Thoracic aorta (tissue), 2 donors: ENCODE measurements at places on chromosomes 13 and 19. TPM values are rescaled to one million over a fixed set of nuclear protein-coding genes. Genes with fewer than 3 reads are reported as not detected.

DNA sequence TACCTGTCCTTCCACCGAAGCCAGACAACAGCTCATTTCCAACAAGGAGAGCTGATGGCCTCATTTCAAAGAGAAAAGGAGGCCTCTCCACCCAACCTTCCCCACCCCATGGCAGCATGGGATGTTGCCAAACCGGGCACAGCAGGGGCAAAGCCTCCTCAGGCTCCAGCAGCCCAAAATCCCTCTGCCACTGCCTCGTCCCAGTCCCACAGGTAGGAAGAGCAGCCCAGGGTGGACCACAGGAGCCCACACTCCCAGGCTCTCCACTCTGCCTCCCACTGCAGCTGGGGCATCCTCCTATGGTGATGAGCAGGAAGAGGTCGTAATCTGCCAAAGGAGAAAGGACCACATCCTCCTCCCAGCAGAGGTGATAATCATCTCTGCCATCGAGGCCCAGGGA lies 50.9 kb downstream of the PEPD start:
- no peak overlapping the region for H3K27ac ChIP-seq
- no peaks in the 10 kb centered on the region for H3K27me3 ChIP-seq
- no peaks in the 10 kb centered on the region for H3K36me3 ChIP-seq
- no peak for DNase-seq

GRCh38 chr19:30161770-30162169 lies 210.4 kb upstream of the ZNF536 start:
- H3K4me1 ChIP-seq, result no peaks in the 10 kb centered on the region
- no peaks in the 10 kb centered on the region for H3K27me3 ChIP-seq
- H3K27ac ChIP-seq, result no peak overlapping the region
- no peak for DNase-seq
- no peak overlapping the region for H3K4me3 ChIP-seq

DNA sequence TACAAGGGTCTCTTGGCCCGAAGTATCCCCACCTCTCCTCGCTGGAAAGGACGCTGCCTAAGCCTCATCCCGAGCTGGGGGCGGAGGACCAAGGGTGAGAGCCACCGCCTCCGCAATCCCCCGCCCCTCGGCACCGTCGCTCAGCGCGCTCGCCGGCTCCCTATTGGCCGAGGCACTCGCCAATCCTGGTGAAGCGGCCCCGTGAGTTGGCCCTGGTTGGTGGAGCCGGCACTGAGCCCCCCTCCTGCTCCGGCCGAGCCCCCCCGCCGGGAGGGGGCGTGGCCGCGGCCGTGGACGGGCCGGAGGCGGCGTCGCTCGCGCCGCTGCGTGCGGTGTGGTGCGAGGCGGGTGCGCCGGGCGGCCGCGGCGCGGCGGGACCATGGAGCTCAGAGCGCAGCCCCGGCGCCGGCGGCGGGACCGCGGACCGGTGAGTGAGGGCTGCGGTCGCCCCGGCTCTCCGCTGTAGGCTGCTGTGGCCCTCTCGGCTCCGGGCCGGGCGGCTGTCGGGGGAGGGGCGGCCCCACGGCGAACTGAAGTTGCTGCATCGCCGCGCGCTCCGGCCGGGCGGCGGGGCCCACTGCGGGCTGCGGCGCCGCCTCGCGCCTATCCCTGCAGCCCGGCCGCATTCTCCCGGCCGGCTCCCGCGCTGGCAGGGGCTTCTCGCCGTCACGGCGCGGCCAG lies at the start of gene WASF3:
Gene WASF3 (plus strand): TSS at position 291 of the 681 bp plus-strand sequence. CDS start 84,588 bp downstream, outside the sequence.
- no peaks in the 10 kb centered on the region for H3K27me3 ChIP-seq
- H3K36me3 ChIP-seq, result no peaks in the 10 kb centered on the region
- H3K27ac ChIP-seq, result no peak within 1 kb of the TSS
- peak; percentile 57 for DNase-seq
- peaks cover 40% of the 10 kb centered on the region for H3K4me1 ChIP-seq

DNA sequence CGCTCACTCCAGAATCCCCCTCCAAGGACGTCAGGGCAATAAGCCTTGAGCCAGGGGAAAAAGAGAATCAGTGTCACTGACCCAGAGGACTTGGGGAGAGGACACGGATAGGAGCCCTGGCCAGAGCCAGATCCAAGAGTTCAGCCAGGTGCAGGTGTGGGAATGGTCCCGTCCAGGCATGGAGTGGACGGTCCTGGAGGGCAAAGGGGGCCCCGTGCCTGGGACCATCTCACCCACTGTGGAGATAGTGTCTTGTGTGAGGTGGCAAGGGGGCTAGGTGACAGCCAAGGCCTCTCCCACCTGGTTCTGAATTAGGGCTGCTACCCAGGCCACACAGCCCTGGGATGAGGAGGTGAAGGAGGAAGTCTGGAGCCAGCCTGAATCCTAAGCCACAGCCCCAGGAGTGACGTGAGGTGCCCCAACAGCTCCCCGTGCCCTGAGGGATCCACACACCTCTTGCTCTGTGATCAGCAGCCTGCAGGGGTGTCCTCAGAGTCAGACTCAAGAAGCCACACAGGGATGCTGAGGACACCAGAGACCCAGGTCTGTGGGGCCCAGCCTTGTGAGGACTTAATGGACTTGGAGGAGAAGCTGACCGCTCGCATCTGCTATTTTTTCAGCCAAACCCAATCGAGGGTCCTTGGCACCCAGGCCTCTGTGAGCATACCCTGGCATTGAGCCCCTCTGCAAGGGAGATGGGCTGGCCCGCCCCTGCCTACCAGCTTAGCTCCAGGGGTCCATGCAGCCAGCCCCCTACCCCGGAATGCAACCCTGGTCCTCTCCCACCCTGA lies 16.4 kb upstream of the ZNF14 start:
- H3K36me3 ChIP-seq, result no peaks in the 10 kb centered on the region
- no peak overlapping the region for H3K4me3 ChIP-seq
- H3K27ac ChIP-seq, result no peak overlapping the region
- no peak for DNase-seq
- H3K27me3 ChIP-seq, result no peaks in the 10 kb centered on the region

The TMEM150B gene
- 6.8 TPM for total RNA-seq
